ENCODE measurements at places on chromosomes 4 and X.

GRCh38 chrX:70480660-70481018 is 36.0 kb downstream of the DLG3 start:
- no peak for DNase-seq

GRCh38 chr4:2746891-2747695 is 9.0 kb downstream of the TNIP2 start:
- no peak for DNase-seq

- DNase-seq: no peak
These were observed 44.0 kb downstream of the ABLIM2 start for GRCh38 chr4:8114456-8115202.

DNA sequence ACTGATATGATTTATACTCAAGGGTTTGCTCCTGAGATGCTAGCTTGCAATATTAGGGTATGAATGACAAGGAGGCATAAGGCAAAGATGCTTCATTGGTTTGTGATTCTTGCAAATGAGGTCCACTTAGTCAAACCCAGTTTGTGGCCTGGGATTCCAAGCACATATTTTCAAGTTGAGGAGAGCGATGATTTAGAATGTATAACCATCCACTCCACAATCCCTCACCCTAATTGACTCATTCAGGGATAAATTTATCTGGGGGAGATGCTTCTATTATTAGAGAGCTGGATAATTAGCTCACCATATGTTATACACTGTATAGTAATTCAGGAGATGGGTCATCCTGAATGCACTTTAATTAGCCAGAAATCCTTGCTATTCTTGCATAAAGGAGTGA is 118.3 kb upstream of the PUDP start:
- DNase-seq: no peak

- no peak for DNase-seq
These were observed 15.5 kb downstream of the SPRY1 start for GRCh38 chr4:123412091-123412505.

DNA sequence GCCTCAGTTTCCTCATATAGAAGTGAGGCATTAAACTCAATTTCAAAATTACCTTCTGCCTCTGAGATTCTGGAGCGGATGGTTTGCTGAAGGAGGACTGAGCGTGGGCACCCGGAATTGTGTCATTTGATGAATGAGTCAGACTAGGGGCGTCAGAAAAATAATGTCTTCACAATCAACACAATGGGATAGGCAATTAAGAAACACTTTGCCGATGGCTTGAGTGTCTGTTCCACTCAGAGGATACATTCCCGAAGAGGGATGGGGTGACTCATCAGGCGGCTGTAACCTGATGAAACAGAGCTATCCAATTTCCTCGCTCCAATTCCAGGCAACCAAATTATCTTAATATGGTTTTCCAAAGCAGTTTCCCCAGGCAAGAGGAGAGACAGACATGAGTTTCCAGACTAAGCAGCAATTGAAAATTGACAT is 1.2 kb upstream of the CHRNA9 start:
- no peak for DNase-seq

GRCh38 chr4:52643785-52644244 is 15.3 kb downstream of the USP46 start:
- DNase-seq: no peak

GRCh38 chrX:108397627-108398391 is 40.4 kb downstream of the COL4A6 start:
- no peak for DNase-seq

DNA sequence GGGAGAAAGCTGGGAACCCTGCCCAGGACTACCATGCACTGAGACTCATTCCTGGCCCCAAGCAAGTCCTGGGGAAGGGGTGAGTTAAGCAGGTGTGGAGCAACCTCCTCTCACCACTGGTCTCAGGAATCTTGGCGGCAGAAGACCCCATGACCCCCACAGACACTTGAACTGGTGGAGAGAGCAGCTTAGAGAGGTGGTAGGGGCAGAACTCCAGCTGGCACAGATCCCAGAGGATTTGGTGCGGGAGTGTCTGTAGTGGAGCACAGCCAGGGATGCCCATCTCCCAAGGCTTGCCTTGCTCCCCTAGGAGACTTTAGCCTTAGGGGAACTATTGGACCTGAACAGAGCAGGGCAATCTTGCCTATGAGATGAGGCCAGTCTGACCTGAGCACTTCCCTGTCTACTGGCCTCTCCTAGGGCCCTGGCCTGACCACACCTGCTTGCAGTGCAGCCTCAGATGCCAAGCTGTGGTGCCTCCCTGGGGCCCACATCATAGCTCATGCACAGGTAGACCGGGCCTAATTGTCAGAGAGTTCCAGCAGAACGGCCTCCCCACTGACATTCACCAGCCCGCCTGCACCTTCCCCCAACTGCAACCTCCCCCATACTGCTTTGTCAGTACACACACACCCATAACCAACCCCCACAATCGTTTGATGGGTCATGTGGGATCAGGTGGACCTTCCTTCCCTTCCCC is 78.0 kb downstream of the NAA11 start:
- DNase-seq: no peak

GRCh38 chr4:152999346-153000075 is 63.4 kb downstream of the FHDC1 start:
- no peak for DNase-seq

GRCh38 chrX:24561121-24561520 is 86.0 kb downstream of the PCYT1B start:
- DNase-seq: no peak

- no peak for DNase-seq
These were observed 29.8 kb downstream of the ACOX3 start for GRCh38 chr4:8410641-8411271.

- no peak for DNase-seq
These were observed 34.1 kb upstream of the AFF2 start for GRCh38 chrX:148466292-148466691.

GRCh38 chr4:6758728-6759127 is 23.8 kb upstream of the KIAA0232 start:
- DNase-seq: no peak

GRCh38 chr4:99403380-99404184 is 31.6 kb downstream of the ADH7 start:
- no peak for DNase-seq

- no peak for DNase-seq
These were observed 2.9 kb upstream of the EIF1AX start for GRCh38 chrX:20144491-20144890.

- no peak for DNase-seq
These were observed 1821.7 kb downstream of the ARAP2 start for GRCh38 chr4:34422472-34423175.

GRCh38 chr4:127055357-127055756 is 577.4 kb upstream of the INTU start:
- DNase-seq: no peak

- no peak for DNase-seq
These were observed 298.5 kb upstream of the BMP3 start for GRCh38 chr4:80732010-80732409.

- DNase-seq: no peak
These were observed 638.9 kb upstream of the AGA start for GRCh38 chr4:178081176-178081575.

GRCh38 chrX:53223068-53223693 is 1.8 kb downstream of the KDM5C start:
- DNase-seq: no peak

DNA sequence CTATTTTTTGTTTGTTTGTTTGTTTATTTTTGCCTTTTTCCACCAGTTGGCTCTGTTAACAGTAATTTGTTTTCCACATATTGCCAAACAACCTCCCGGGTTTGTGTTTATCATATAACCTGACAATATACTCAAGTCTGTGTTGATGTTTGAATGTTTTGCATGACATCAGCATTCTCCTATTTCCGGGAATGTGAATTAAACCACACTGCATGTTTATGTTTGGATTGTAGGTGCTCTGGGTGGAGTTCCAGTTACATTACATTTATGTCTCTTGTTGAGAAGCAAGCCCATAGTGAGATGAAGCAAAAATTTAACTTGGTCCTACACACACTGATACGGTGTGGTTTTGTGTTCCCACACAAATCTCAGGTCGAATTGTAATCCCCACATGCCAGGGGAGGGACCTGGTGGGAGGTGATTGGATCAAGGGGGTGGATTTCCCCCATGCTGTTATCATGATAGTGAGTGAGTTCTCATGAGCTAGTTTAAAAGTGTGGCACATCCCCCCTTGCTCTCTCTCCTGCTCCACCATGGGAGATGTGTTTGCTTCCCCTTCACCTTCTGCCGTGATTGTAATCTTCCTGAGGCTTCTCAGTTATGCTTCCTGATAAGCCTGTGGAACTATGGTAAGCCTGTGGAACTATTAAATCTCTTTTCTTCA is 54.4 kb upstream of the CLNK start:
- no peak for DNase-seq

- DNase-seq: no peak
These were observed 14.0 kb downstream of the RBMX start for GRCh38 chrX:136866337-136867095.

DNA sequence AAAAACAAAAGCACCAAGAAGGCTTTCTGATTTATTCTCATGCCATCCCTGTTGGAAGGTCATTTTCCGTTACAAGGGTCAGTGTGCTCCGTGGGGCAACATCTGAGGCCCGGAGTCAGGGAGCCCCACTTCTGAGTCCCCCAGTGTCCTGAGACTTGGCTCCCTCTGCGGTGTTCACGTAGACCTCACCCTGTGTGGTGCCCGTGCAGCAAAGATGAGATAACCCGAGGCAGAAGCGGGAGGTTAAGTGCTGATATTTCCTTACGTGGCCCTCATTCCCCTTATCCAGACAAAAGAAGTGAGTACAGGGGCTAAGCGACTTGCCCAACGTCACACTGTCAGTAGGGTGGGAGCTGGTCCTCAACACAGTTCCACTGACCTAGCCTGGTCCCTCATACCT is 3.5 kb downstream of the JAKMIP1 start:
- no peak for DNase-seq

GRCh38 chr4:185909972-185910371 is 98.0 kb upstream of the SORBS2 start:
- no peak for DNase-seq

DNA sequence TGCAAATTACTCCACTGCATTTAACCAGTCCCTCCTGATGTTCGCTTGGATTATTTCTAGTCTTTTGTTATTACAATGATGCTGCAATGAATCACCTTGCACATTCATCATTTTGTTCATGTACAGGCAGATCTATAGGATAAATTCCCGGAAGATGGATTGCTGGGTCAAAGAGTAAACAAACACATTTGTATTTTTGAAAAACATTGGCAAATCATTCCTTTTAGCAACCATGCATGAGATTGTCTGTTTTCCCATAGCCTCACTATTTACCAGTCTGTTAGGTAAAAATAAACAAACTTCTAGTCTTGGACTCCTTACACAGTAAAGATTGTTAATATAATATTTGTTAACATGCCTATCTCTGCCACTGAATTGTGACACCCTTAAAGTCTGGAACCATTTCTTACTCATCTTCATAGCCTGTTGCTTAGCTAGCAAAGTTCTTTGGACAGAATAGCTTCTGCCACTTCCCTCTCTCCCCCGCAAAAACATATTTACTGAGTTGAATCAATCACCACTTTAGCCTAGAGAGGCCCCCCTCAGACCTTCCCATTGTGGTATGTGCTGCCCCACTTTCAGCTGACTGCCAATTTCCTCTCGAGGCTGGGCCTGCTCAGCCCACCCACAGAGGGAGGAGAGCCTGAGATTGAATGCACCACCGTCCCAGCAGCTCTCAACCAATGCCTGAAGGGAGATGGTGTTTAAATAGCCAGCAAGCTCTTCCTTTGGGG is 108.4 kb upstream of the ATXN3L start:
- DNase-seq: no peak

DNA sequence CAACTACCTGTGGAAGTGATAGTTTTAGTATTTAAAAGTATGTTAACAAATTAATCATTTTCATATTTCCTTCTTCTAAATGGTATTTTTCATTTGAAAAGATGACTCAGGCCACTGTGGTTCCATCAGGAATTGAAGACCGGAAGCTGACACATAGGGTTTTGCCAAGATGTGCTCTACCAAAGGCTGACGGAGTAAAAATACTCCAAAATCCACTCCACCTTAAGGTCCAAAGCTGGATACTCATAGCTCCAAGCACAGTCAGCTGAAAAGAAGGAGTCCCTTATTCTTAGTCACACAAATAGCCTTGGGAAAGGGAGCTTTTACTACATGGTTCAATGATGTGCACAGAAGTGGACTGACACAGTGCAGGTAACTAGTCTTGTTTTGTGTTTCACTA is 472.0 kb downstream of the ARAP2 start:
- DNase-seq: no peak

DNA sequence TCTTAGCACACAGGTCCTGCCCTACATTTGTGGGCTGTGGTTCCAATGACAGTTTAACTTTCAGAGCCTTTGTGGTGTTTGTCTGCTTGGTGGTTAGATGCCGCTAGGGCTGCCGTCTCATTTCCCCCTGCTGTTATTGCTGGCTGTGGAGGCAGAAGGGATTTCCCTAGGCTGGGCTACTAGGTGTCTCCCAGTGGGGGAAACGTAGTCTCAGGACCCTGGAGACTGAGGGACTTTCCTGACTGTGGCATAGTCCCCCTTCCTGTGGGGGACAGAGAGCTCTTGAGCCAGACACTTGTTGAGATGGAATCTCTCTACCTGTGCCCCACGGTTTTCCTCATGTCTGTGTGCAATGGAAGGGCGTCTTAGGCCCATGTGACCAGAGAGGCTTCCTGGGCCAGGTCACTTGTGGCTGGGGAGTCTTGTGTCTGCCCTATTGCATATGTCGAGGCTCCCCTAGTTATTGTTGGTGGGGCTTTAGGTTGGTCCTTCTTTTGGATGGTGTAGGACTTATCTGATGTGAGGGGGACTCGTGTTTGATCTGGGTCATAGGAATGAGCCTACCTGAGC is 68.2 kb downstream of the ARHGAP10 start:
- peak; percentile 7 for DNase-seq

DNA sequence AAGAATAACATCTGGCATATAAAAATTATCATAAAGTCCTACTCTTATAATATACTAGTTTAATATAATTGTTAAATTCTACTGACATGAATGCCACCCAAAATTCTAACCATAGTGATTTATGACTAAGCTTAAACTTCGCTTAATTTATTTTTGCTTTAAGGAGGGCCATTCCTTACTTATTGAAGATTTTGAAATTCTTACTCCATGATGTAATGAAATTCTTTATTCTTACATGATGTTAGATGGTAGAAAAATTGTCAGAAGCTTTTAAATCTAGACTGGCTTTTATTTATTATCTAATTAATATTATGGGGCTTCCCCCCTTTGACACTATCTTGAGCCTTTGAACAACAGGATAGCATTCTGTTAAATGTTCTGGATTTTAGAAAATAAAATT is 19.5 kb upstream of the SUPT20HL2 start:
- DNase-seq: no peak

DNA sequence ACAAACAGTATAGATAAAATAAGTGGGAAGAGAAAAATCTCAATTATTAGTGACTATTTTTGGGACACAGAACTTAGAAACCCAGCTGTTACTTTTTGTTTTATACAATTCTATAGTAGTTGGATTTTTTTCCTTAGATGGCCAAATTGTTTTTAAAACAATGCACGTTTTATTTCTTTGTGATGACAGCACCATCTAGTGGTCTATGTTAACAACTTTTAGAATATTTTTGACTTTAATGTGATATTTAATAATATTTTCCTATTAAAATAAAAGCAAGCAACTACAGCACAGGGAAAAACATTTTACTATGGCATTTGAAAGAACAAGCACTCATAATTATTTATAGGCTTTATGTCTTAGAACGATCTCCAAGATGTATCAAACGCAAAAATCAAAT is 5.6 kb upstream of the SMIM31 start:
- no peak for DNase-seq
